ENCODE measurements at places on chromosomes 6 and 20.

GRCh38 chr6:36128073-36128472 is 2.2 kb upstream of the MAPK13 start:
- DNase-seq = no peak

- no peak for DNase-seq
Measured at GRCh38 chr20:2311329-2311728, 15.5 kb downstream of the TGM3 start.

DNA sequence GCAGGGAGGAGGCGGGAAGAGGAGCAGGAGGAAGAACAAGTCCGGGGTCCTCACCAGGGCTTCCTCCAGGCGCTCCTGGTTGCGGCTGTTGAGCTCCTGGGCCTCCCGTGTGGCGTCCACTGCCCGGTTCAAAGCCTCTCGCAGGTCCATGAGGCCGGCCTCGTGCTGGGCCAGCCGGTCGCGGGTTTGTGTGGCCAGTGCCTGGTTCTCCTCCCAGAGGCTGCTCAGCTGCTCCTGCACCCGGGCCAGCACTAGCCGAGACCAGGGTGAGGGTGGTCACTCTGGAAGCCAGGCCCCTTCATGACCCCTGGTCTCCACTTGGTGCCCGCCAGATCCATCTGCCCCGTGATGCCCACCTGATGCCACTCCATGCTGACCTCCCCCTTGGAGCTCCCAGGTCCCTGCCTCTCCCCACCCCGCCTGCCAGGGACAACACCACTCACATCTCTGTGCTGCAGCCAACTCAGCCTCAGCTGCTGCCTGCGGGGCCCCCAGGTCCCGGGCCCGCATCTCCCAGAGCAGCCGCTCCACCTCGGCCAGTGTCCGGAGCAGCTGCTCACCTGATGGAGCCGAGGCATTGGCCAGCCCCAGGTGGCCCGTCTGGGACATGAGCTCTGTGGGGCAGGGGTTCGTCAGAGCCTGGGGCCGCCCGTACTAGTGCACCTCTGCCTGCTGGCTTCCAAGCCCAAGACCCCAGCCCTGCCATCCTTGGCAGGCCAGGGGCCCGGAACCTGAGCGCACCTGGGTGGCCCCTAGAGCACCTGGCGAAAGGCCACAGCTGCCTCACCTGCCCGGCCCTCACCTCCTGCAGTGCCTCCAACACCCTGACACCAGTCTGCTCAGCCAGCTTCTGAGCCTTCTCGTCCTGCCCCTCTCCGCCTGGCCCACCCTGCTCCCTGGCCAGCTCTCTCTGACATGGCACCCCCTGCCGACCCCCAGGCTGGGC is 15.9 kb downstream of the ADRM1 start:
- no peak for DNase-seq

DNA sequence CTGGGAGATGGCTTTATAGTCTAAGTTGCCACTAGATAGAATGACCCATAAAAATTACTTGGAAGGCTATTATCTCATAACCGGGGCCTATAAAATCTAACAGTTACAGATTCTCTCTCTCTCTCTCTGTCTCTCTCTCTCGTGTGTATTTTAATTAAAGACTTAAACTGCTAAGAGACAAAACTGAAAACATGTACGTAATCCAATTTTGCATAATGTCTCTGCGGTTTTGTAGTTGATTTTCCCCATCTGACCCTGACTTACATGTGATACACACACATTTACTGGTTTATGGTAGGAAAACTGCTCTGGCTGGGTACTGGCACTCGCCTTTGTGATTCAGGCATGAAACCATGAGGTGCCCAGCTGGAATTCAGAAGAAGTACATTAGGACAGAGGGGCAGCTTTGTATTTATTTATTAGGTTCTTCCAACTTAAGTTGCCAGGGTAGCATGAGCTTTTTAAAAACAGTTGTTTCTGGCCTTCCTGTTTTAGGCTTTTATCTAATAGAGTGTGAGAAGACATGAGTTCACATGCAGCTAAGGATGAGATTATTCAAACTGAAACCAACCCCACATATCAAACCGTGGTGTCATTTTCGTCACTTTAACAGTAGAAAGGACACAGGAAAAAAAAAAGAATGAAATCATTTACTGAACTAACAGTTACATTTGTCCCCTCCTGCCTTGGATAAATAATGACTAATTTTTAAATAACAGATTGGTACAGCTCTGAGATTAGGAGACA is 182.5 kb downstream of the GMPR start:
- peak; percentile 30 for DNase-seq

DNA sequence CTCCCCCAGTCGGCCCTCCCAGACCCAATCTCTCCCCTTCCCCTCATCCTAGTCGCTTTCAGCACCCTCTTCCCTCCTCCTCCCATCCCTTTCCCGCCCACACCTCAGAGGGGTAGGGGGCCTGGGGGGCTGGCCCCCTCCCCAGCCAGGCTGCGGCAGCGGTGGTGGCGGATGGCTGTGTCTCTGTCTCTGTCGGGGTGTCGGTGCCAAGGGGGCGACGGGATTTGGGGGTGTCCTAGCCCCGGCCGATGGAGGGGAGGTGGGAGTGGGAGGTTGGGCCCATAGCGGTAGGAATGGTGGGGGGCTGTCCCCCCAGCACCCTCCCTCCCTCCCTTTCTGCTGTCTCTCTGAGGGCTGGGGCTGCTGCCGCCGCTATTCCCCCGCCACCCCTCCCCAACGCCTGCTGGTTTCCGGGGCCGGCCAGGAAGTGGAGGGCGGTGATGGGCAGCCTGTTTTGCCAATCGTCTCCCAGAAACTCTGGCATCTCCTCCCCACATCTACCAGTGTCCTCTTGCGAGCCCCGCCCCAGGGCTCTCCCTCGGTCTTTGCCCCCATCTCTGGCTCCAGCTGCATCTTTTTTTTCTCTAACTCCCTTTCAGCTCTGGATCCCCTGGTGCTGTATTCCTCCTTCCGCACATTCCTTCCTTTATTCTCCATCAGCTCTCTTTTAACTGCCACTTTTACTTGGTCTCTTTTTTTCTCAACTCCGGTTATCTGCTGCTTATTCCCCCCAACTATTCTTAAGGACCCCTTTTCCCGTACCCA is at the start of gene AGPAT1:
Gene AGPAT1, minus strand, starts transcription at position 374 of the 765 bp plus-strand sequence. CDS start 4,588 bp downstream, outside the sequence.
- DNase-seq = peak; percentile 93

DNA sequence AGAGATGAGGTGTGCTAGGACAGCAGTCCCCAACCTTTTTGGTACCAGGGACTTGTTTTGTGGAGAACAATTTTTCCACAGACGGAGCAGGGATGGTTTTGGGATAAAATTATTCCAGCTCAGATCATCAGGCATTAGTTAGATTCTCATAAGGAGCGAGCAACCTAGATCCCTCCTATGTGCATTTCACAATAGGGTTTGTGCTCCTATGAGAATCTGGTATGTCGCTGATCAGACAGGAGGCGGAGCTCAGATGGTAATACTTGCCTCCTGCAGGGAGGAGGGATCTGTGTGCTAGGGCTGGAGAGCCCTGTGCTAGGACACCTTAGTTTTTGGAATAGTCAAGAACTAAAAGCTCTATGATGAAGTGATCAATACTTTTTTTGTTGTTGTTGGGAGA is 2.5 kb downstream of the SMIM13 start:
- DNase-seq = peak; percentile 25

DNA sequence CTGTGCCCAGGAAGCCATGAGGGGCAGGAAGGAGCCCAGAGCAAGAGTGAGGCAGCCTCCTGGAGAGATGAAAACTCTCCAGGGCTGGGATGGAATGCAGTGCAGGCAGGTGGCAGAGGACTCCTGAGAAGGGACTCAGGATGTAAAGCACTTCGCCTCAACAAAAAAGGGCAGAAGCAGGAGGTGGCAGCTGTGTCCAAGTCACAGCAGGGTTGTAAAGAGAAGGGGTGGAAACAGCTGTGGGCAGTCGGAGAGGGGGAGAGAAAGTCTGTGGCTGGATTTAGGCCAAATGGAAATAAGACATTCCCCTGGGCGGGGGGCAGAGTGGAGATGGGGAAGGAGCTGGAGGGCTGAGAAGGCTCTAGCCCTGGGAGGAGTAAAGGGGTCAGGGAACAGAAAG is 34.9 kb downstream of the CYP21A2 start:
- no peak for DNase-seq

DNA sequence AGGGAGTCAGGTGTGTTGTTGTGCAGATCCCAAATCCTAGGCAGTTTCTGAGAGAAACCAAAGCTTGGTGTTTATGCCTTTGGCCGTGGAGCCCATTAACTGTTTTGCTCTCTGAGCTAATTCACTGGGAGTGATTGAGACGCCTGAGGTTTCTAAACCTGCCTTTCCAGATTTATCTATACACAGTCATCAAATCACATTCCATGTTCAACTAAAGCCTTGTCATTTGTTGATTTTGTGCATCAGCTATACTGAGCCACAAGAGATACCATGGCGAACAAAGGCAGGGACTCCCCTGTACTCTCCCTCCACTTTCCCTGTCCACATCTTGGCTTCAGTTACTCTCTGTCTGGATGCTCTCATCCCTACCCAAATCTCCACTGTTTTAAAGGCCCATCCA is 229.7 kb upstream of the PMEPA1 start:
- no peak for DNase-seq

- no peak for DNase-seq
Measured at GRCh38 chr6:82878812-82879211, 186.8 kb downstream of the UBE3D start.

DNA sequence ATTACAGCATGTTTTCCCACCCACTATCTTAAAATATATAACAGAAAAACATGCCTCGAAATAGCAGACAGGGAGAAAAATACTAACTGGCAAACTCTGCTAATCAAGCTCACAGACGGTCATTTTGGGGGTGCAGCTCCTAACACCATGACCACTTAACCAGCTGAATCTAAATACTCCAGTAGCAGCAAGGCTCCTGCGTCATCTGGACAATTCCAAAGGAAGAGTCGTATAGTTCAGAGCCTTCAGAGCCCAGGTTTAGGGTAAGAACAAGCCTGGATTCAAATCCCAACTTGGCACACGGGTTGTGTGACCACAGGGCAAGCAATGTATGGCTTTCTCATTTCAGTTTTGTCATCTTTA is 81.3 kb upstream of the COL21A1 start:
- no peak for DNase-seq

- no peak for DNase-seq
Measured at GRCh38 chr6:133393891-133394290, 152.7 kb downstream of the EYA4 start.

- peak; percentile 33 for DNase-seq
Measured at GRCh38 chr6:110814102-110815014, 911 bp downstream of the CDK19 start.

DNA sequence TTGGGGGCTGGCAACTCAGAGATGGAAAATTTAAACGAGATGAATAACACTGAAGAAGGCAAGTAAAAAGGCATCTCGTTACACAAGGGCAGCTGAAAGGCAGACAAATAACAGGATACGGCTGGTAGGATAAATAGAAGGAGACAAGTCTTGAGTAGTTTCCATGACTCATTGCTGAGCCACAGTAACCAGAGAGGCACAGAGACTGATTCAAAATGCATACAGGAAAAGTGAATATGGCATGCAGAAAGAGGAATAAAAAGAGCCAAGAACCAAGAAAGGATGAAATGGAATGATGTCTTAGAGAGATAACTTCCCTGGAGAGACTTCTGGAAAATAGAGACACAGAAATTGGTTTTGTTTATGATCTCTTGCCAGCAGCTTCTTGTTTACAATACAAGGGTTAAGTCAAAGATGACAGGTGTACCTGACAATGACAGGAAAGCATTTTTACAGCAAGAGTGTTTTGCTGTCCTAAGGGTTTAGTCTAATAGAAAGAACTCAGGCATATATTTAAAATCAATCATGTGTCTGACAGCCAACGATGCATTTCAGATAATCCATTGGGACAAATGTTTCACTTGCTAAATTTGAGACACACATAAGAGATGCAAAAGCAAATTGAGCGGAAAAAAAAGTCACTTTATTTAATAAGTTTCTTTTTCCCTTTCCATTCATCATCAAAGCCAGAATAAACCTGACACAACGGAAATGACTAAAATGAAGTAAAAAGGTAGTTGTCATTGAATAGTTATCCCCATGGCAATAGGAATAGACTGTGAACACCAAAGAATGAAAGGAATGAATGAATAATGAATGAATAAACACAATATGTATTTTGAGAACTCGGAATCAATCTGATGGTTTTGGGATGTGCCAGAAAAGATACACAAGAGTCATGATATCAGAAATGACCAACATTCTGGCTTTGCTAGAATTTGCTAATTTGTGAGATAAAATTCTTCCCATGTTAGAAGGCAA is 68.0 kb upstream of the KCNQ5 start:
- DNase-seq = no peak

DNA sequence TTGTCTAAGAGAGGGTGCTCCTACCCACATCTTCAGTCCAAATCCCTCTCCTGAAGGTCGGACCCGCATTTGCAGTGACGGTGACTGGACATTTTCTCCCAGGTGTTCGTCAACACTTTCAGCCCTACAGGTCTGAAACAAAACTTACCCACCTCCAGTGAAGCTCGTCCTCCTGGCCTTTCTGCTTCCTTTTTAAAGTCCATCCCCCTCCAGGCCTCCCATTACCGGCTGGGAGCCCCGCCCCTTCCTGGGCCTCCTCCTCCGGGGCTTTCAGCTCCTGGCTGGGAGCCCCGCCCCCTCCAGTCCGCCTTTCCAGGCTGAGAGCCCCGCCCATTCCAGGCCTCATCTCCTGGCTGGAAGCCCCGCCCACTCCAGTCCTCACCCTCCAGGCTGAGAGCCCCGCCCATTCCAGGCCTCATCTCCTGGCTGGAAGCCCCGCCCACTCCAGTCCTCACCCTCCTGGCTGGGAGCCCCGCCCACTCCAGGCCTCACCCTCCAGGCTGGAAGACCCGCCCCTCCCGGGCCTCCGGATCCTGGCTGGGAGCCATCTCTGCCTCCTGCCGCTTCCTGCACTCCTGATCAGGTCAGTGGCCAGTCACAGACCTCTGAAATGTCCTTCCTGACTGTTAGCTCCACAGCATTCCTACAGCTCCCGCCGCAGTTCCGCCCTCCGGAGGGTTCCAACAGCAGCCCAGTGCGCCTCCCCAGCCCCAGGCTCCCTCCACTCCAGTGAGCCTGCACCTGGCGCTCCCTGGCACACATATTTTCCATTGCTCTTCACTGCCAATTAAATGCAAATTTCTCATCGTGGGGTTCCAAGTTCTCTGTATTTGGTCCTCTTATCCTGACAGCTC is 98.5 kb downstream of the LY86 start:
- no peak for DNase-seq

DNA sequence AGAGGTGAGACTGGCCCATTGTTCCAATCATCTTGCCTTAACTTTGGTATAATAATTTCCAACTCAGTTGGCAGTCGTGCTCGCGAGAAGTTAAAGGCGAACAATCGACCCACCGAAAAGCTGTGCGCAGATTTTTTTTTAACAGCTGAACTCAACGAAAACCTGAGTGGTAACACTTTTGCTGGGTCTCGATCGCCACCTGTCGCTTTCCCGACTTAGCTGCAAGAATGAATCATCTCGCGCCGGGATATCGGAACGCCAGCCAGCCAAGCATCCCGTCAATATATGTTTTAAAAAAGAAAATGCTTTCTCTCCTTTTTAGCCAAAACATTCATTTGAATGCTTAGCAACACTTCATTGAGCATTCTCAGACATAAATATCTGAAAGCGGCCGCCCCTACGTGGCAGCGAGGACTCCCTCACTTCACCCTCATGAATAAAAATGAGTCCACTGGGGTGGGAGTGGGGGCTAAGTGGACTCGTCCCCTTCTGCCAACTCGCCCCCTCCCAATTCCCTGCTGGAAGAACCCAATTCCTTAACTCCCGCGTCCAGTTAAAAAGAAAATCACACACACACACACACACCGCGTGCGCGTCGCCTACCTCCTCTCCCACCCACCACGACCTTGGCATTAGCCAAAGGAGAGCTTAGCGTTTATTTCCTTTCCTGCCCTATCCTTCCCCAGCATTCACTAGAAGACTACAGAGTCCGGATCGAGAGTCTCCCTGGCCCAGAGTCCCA is 1.5 kb downstream of the COL12A1 start:
- no peak for DNase-seq

GRCh38 chr6:111598181-111598580 is 7.5 kb downstream of the TRAF3IP2 start:
- no peak for DNase-seq

- no peak for DNase-seq
Measured at GRCh38 chr6:135994857-135995544, 143.5 kb downstream of the PDE7B start.

Data from T-helper 1 cell (primary cell).